ENCODE measurements at places on chromosomes 1 and 21.
A peak's percentile ranks its signal among the peaks of the same experiment; 100 is the strongest.

DNA sequence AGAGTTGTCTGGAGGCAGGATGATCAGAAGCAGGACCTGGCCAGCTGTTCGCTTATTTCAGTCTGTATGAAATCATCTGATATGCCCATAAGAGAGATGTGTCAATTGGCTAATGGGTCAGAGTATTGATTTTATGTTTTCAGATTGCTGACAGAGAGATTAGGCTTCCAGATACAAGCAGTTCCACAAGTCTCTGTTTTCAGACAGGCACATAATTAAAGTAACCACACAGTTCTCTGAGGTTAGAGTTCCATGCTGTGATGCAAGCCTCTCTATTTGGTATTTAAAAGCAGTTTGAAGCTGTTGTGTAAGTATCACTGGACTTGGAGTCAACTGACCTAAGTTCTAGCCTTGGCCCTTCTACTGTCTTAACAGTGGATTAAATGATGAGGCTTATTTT lies 50.1 kb downstream of the ATF6 start:
- DNase-seq: peak; percentile 87

- DNase-seq: no peak
Measured at GRCh38 chr21:31161157-31161556, 122.9 kb upstream of the KRTAP19-8 start.

DNA sequence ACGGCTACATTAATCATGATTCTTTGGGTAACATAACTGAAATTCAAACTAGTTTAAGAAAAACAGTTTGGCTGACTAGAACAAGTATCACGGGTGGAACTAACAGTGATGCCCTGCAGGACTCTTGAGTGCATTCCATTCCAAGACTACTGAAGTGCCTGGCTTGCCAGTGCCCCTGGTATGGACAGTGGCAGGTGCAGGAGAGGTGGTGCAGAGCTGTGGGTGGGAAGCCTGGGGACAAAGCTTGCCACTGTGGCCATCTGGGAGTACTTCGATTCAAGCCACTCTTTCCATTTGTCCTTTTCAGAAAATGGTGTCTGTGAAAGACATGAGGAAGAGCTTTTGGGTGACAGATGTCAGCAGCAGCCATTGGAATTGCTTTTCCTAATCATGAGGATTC lies 166.5 kb downstream of the RRAGC start:
- no peak for DNase-seq

DNA sequence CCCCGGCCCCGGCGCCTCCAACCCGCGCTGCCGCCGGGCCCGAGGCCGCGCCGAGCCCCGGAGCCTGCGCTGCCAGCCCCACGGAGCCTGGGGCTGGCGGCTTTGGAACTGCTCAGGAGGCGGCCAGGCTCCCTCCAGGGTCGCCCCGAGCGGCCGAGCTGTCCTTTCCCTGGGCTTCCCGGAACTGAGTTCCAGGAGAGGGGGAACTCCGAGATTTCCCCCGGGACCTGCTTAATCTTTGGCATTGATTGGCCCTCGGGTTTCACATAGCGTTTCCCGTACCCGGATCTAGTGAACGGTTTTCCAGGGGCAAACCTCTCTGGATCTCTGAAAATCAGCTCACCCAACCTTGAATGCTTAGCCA lies 504 bp downstream of the H6PD start:
- DNase-seq: no peak

DNA sequence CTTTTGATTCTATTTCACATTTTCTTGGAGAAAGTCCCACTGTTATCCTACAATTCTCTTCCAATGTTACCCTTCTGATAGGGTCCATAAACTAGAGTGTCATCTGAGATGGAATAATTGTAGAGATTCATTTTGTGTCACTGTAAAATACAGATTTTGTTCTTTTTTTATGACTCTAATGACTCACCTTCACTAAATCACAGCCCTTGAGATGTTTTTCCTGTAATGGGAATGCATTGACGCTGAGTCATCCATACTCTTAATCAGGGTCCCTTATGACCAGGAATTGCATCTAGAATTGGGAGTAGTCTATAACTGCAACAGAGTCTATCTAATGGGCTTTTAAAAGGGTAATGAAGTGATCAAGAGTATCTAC lies 315.5 kb downstream of the TGFB2 start:
- DNase-seq: no peak

DNA sequence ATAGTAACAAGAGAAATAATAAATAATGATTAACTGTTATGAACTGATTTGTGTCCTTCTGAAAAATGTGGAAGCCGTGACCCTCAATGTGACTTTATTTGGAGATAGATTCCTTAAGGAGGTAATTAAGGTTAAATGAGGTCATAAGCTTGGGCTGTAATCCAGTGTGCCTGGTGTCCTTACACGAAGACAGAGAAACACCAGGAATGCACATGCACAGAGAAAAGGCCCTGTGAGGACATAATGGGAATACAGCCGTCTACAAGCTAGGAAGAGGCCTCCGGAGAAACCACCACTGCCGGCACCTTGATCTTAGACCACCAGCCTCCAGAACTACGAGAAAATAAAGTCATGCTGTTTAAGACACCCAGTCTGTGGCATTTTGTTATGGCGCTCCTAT lies 215.9 kb downstream of the NEGR1 start:
- DNase-seq: no peak

DNA sequence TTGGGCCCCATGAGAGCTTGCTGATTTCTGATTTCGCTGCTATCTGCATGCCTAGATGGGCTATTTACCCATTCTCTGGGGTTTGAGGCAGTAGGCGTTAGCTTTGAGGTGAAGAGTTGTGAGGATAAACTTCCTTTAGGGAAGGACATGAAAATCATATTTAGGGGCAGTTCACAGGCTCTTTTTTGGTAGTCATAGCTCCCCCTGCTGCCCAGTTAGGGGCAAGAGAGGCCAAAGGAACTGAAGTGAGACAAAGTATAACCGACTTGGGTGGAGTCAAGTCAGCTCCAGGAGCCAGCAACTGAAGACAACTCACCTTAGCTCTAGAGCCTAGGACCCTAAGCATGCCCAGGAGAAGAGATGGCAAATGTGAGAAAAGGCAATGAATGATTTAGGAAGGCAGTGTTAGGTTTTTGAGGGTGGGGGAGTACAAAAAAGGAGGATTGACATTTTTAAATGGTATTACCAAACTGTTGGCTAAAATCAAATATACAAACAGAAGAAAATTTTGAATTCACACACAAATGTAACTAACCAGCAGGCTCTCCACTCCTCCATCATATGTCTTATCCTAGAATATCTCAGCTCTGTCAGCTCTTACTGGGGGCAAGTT lies 625.2 kb downstream of the LMO4 start:
- DNase-seq: peak; percentile 51

GRCh38 chr1:177021687-177022086 lies 142.8 kb downstream of the ASTN1 start:
- DNase-seq: no peak

GRCh38 chr1:77631751-77632150 lies 50.7 kb downstream of the ZZZ3 start:
- DNase-seq: no peak

GRCh38 chr1:51504806-51505525 lies 14.1 kb downstream of the EPS15 start:
- no peak for DNase-seq

DNA sequence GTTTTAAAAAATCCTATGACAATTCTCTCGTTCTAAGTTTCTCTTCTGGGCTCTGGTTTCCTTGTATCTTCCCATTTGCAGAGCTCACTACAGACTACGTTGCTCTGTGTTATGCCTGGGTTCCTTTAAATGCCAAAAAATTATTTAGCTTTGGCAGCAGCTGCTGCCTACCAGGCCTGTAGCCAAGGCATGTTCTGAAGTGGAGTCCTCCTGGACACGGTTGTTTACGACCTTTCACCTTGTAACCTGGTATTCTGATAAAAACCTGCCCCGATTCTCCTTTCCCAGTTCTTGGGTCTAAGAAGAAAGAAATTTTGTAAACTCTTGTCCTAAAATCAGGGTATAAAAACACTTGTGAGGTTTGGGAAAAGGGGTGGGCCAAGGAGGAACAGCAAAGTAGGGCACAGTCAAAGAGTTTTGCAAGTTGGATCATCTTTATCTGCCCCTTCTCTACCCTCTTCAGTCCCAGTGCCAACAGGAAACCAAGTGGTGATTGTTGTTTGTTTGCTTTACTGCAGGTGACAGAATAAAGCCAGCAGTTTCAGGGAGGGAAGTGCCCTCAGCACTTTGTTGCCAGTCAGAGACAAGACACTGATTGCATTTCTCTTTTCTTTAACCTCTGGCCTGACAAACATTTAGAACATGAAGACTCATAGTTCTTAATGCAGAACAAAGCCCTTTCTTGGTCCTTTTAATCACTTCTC lies 3.1 kb upstream of the TXNIP start:
- no peak for DNase-seq

DNA sequence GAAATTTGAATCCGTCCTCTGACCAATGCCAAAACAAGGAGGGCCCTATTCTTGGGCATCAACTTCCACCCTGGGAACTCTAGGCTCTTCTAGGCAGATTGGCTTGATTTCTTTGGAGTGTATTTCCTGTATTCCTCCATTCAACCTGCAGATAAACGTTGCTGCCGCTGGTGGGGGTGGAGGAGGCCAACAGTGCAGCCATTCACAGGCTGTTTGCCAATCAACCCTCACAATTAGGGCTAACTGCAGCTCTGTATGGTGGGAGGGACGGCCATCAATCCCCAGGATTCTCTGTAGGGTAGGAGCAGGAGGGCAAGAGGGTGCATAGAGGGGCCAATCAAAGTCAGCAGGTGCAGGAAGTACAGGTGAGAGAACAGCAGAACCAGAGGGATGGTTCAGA lies 273.1 kb upstream of the PROX1 start:
- no peak for DNase-seq

- peak; percentile 28 for DNase-seq
Measured at GRCh38 chr1:77757066-77757584, 2.5 kb downstream of the USP33 start.

DNA sequence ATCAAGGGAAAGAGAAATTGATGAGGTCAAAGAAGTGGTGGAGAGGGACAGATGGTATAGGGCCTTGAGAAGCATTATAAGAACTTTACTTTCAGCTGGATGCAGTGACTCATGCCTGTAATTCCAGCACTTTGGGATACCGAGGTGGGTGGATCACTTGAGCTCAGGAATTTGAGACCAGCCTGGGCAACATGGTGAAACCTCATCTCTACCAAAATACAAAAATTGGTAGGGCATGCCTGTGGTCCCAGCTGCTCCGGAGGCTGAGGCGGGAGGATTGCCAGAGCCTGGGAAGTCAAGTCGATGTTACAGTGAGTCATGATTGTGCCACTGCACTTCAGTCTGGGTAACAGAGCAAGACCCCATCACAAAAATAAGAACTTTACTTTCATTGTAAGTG lies 5.7 kb downstream of the TMEM50A start:
- no peak for DNase-seq

- no peak for DNase-seq
Measured at GRCh38 chr21:33058527-33058926, 11.4 kb upstream of the OLIG1 start.

GRCh38 chr1:59481881-59482505 lies 185.1 kb downstream of the FGGY start:
- no peak for DNase-seq

GRCh38 chr1:150995896-150996295 lies 10.8 kb downstream of the MINDY1 start:
- peak; percentile 20 for DNase-seq

- no peak for DNase-seq
Measured at GRCh38 chr1:165355139-165355976, 1.2 kb downstream of the LMX1A start.

DNA sequence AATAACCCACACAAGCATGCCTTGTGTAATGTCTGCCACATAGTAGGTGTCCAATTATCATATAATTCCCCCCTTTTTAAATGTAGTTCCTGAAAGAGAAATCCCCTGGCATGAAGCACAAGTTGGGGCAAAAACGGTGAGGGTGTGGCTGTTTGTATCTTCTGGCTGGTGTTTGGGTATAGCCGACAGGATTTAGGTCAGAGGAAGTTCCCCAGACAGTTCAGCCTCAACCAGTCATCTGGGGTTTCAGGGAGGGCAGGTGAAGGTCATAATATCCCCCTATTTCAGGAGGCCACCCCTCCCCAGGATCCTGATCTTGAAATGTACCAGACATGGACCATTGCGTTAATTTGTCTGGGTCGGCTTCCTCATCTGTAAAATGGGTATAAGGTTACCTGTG lies 29.1 kb upstream of the JUN start:
- DNase-seq: no peak

DNA sequence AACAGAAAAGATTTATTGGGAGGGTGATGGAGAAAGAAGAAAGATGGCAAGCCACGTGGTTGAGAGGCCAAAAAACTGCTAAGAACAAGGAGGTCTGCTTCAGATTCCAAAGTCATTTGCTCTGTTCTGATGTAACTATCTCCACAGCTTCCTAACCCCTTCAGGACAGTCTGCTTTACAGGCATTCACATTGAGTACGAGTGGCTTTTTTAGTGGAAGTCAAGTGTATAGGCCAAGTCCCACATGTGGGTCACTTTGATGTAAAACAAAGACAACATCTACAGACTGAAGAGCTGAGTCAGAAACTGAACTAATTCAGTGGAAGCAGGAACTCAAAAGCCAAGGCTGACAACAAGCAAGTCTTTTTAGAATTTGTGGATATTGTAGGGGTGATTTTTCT lies 128.7 kb upstream of the F3 start:
- no peak for DNase-seq

- DNase-seq: no peak
Measured at GRCh38 chr1:96633695-96634094, 87.9 kb upstream of the PTBP2 start.

GRCh38 chr1:6495540-6496364 lies 4.3 kb upstream of the PLEKHG5 start:
- no peak for DNase-seq

GRCh38 chr1:78622548-78622947 lies 2.3 kb downstream of the IFI44L start:
- no peak for DNase-seq

GRCh38 chr1:174998569-174999215 lies 1.1 kb upstream of the CACYBP start:
- DNase-seq: peak; percentile 72

- DNase-seq: no peak
Measured at GRCh38 chr1:192549937-192550336, 25.6 kb upstream of the RGS1 start.

- peak; percentile 66 for DNase-seq
Measured at GRCh38 chr1:184637664-184638240, 116.9 kb downstream of the EDEM3 start.

DNA sequence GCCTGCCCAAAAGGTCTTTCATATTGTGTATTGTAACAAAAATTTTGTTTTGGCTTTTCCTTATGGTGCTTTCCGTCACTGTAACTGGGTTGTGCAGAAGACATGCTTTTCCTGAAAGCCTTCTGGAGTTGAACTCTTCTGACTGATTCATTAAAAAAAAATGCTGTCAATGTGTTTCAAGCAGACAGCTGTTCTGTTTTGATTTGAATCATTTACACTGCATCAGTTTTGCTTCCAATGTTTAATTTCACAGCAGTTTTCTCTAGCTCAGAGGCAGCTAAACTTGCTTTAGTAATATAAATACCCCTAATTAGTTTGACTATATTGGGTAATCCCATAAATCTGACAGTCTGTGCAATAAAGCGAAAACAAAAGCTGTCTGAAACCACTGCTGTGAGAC lies 7.9 kb downstream of the UTP11 start:
- no peak for DNase-seq

Measured in MV-4-11 (cell line).